ENCODE measurements at places on chromosomes 3 and 15.

- peaks cover 95% of the 10 kb centered on the region for H3K27me3 ChIP-seq
- H3K36me3 ChIP-seq, result peaks cover 3% of the 10 kb centered on the region
- H3K4me1 ChIP-seq, result peaks cover 24% of the 10 kb centered on the region
- peak overlapping the region; percentile 53 for H3K4me3 ChIP-seq
- H3K27ac ChIP-seq, result no peak overlapping the region
- no peak for DNase-seq
Observed at GRCh38 chr15:88255484-88256278, 858 bp downstream of the NTRK3 start.

GRCh38 chr3:61612211-61613194, 51.1 kb downstream of the PTPRG start:
- H3K4me1 ChIP-seq, result no peaks in the 10 kb centered on the region
- H3K27ac ChIP-seq, result no peak overlapping the region
- no peak for DNase-seq
- no peaks in the 10 kb centered on the region for H3K27me3 ChIP-seq
- no peak overlapping the region for H3K4me3 ChIP-seq

DNA sequence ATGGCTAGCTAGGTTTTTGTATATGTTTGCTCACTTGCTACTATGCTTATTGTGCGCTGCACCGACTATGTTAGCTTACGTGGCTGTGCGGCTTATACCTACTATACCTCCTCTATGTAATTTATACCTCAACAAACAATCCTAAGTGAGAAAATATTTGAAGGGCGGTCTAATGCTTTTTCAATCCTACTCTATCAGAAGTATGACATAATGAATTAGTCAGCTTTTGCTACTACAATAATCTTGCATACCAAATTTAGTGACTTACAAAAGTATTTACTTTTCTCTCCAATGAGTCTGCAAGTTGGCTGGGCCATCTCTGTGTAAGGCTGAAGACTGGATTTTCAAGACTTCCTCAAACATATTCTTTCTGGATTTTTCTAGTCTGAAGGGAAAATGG, 391.2 kb upstream of the NECTIN3 start:
- DNase-seq, result no peak
- H3K27ac ChIP-seq, result no peak overlapping the region
- H3K4me3 ChIP-seq, result no peak overlapping the region
- H3K27me3 ChIP-seq, result no peaks in the 10 kb centered on the region
- no peaks in the 10 kb centered on the region for H3K4me1 ChIP-seq

DNA sequence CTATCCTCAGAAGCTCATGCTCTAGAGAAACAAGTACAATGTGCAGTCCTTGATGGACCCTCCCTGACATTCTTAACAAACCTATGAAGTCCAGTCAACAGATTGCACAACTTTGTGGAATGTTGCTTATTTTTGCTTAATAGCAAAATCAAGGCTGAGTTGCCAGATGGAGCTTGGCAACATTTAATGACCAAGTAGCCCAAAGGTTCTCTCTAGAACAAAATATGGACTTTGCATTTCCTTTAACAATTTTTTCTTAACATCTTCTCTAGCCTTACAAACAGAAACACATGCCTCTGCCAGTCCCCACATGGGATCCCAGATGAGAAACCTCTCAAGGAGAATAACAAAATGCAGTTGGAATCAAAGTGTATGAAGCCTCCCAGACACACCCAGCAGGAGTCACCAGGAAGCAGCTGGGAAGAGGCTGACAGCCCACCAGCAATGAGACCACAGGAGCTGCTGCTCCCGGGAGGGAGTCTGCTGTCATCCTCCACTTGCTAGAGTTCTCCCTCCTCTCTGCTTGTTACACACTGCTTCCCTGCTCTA, 422.5 kb upstream of the CDIN1 start:
- no peak overlapping the region for H3K4me3 ChIP-seq
- H3K27me3 ChIP-seq, result no peaks in the 10 kb centered on the region
- no peak for DNase-seq
- H3K4me1 ChIP-seq, result no peaks in the 10 kb centered on the region
- H3K27ac ChIP-seq, result no peak overlapping the region

DNA sequence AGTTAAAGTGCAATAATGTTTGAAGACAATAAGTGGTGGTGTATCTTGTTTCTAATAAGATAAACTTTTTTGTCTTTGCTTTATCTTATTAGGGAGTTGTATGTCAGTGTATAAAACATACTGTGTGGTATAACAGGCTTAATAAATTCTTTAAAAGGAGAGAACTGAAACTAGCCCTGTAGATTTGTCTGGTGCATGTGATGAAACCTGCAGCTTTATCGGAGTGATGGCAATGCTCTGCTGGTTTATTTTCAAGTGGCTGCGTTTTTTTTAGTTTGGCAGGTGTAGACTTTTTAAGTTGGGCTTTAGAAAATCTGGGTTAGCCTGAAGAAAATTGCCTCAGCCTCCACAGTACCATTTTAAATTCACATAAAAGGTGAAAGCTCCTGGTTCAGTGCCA, 2.7 kb downstream of the RPL15 start:
- H3K4me1 ChIP-seq, result peaks cover 52% of the 10 kb centered on the region
- no peak for DNase-seq
- H3K27me3 ChIP-seq, result peaks cover 14% of the 10 kb centered on the region

- no peak overlapping the region for H3K27ac ChIP-seq
- H3K4me3 ChIP-seq, result no peak overlapping the region
- DNase-seq, result peak; percentile 17
- H3K27me3 ChIP-seq, result peaks cover 42% of the 10 kb centered on the region
- peaks cover 9% of the 10 kb centered on the region for H3K4me1 ChIP-seq
Observed at GRCh38 chr3:46850468-46850779, 12.8 kb downstream of the MYL3 start.

DNA sequence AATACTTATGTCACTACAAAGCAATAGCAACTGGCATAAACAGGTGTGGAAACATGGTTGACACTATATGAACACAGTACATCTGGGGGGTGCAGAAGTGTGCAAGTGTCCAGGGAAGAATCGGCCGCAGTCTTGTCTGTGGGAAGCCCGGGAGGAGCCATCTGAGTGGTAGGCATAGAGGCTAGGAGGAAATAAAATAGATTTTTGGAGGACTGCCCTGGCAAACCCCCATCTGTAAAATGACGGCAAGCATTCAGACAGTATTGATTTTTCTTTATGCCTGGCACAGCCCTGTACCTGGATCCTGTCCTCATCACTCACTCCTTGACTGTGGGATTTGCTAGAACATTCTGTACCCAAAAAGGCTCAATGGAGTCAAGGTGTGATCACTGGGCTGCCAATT, 31.3 kb downstream of the THSD4 start:
- peaks cover 8% of the 10 kb centered on the region for H3K27me3 ChIP-seq
- H3K4me1 ChIP-seq, result no peaks in the 10 kb centered on the region
- H3K4me3 ChIP-seq, result no peak overlapping the region
- H3K27ac ChIP-seq, result no peak overlapping the region
- no peak for DNase-seq

DNA sequence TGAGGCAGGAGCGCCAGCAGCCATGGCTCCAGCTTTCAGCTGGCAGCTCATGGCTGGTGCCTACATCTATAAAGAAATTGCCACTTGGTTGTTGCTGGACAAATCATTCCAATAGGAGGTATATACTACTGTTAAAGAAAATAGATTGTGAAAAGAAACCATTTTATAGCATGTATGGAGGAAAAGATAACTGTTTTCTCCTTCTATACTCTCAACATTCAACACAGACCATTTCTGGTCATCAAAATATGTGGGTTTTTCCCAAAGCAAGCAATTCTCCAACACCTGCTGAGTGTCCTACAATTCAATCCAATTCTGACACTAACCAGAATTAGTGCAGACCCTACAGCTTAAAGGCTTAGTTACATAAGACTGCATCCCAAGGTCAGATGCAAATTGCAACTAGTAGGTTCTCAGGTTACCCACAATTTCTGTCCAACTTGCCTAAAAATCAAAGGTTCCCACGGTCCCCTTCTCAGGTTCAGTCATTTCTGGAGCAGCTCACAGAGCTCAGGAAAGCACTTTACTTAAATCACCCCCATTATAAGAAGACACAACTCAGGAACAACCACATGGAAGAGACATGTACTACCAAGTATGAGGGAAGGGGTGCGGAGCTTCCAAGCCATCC, 42.4 kb upstream of the STRIT1 start:
- no peak for DNase-seq
- no peak overlapping the region for H3K27ac ChIP-seq
- peaks cover 16% of the 10 kb centered on the region for H3K4me1 ChIP-seq
- peaks cover 4% of the 10 kb centered on the region for H3K27me3 ChIP-seq

GRCh38 chr3:197050511-197050910, 20.9 kb upstream of the MELTF start:
- no peaks in the 10 kb centered on the region for H3K4me1 ChIP-seq
- H3K4me3 ChIP-seq, result no peak overlapping the region
- no peak overlapping the region for H3K27ac ChIP-seq
- no peaks in the 10 kb centered on the region for H3K27me3 ChIP-seq
- DNase-seq, result no peak
- peaks cover 32% of the 10 kb centered on the region for H3K36me3 ChIP-seq

DNA sequence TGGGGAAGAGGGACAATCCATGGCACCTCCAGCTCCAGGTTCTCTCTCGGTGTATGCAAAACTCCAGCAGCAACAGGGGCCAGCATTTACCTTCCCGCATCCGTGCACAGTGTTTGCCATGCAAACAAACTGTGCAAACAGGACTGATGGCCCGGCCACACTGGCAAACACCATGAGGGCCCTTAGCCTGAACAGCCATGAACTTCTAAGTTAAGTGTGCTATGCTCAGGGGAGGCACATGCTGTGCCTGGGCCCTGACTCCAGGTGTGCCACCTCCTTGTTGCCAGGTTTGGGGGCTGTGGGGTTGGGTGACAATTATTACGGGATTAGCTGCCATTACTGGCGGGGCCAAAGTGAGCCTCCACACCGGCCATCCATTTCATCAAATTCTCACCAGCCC, 57.5 kb downstream of the CACNA2D2 start:
- no peak for DNase-seq
- no peak overlapping the region for H3K27ac ChIP-seq
- H3K36me3 ChIP-seq, result no peaks in the 10 kb centered on the region

DNA sequence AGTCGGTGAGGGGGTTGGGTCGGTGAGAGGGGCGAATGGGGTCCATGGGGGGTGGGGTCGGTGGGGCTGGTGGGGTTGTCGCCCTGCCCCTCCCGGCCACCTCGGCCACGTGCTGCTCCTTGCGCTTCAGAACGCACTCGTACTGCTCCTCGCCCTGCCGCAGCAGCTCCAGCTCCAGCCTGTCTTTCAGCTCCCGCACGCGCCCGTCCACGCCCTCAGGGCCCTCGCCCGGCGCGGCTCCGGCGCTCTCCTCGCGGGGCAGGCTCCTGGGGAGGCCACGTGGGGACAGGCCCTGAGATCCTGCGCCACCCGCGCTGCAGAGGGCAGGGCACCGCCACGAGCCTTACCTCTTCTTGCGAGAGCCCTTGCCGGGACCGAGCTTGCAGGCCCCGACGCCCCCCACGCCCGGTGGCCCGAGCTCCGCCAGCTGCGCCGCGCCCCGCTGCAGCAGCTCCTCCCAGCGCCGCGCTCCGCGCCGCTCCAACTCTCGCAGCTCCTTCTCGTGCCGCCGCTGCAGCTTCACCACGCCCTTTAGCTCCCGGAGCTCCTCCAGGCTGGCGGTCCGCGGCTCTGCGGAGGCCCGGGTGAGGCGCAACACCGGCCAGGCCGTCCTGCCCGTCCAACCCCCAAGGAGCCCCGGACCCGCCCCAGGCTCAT, 8.2 kb upstream of the ANKRD63 start:
- H3K27ac ChIP-seq, result no peak overlapping the region
- H3K36me3 ChIP-seq, result peaks cover 17% of the 10 kb centered on the region
- no peak for DNase-seq
- no peak overlapping the region for H3K4me3 ChIP-seq
- no peaks in the 10 kb centered on the region for H3K27me3 ChIP-seq
- no peaks in the 10 kb centered on the region for H3K4me1 ChIP-seq

- DNase-seq, result no peak
- H3K36me3 ChIP-seq, result no peaks in the 10 kb centered on the region
- H3K27ac ChIP-seq, result no peak overlapping the region
- H3K4me3 ChIP-seq, result no peak overlapping the region
- no peaks in the 10 kb centered on the region for H3K4me1 ChIP-seq
Observed at GRCh38 chr3:25151903-25152295, 276.2 kb upstream of the RARB start.

GRCh38 chr3:30894521-30895251, at the start of gene GADL1:
Gene GADL1, minus strand, starts transcription at chr3:30894661. Its CDS starts 47 bp downstream, at chr3:30894614.
- peak within 1 kb of the TSS; percentile 70 for H3K4me3 ChIP-seq
- peaks cover 37% of the 10 kb centered on the region for H3K27me3 ChIP-seq
- H3K27ac ChIP-seq, result no peak within 1 kb of the TSS

GRCh38 chr15:41941644-41942415, 30.5 kb downstream of the EHD4 start:
- peaks cover 18% of the 10 kb centered on the region for H3K36me3 ChIP-seq
- no peak for DNase-seq
- peaks cover 38% of the 10 kb centered on the region for H3K4me1 ChIP-seq

Measured in activated naive CD4-positive, alpha-beta T cell treated with anti-CD3 and anti-CD28 coated beads, Interleukin-2, amount 10 ng/mL, durations not matched to agents 7 days and 5 days (primary cell).